MCF 10A (cell line): ENCODE measurements at places on chromosomes 2 and 18.

DNA sequence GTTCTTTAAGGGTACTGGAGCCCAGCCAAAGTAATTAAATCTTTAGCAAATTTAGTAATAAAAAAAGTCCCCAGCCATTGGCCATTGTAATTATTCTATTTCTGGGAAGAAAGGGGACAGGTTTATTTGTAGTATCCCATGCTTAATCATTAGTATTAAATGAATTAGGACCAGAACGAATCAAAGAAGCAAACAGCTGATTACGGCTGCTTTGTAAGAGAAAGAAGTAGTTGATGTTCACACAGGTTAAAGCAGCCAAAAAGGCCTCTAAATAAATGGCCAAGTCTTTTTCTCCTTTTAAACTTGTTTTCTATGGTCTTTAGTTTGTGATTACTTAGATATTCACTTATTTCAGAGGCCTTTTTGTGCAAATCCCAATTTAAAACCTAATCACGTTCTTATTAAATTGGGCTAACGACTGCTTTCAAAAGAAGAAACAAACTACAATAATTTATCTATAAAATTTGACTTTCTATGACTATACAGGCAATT lies 48.6 kb upstream of the DNAH7 start:
- no peak overlapping the region for H3K4me3 ChIP-seq
- H3K36me3 ChIP-seq, result no peaks in the 10 kb centered on the region
- no peaks in the 10 kb centered on the region for H3K27me3 ChIP-seq
- peaks cover 5% of the 10 kb centered on the region for H3K4me1 ChIP-seq
- DNase-seq, result no peak

DNA sequence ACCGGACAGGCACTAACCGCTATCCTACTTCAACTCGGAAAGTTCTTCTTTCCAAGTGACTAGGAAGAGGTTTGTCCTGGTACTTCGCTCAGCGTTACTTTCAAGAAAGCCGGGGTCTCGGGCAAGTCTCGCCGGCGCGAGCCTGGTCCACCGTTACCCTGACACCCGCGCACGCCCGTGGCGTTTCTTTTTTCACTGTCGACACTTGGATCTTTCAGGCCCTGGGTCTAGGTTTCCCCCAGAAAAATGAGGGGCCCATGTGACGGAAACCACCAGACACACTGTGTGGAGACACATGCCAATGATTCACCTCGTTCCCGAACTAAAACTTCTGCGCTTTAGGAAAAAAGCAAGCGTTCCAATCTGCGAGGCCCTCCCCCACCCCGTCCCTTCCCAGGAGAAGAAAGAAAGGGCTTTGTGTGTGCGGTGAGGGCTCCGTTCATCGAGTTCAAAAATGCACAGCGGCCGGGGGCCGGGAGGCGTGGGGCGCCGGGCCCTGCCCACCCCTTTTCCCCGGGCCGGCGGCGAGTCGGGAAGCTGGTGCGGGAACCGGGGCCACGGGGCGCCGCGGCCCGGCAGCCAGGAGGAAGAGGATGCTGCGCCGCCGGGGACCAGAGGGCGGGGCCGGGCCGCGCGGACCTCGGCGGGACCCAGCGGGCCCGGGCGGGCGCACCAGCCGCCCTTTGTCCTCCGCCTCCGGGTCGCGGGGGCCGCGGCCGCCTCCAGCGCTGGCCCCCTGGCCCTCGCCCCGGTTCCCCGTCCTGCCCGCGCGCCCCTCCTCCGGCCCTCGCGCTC lies 2.6 kb downstream of the ZNF521 start:
- DNase-seq, result no peak
- no peak overlapping the region for H3K4me3 ChIP-seq
- peaks cover 68% of the 10 kb centered on the region for H3K27me3 ChIP-seq
- H3K27ac ChIP-seq, result no peak overlapping the region

DNA sequence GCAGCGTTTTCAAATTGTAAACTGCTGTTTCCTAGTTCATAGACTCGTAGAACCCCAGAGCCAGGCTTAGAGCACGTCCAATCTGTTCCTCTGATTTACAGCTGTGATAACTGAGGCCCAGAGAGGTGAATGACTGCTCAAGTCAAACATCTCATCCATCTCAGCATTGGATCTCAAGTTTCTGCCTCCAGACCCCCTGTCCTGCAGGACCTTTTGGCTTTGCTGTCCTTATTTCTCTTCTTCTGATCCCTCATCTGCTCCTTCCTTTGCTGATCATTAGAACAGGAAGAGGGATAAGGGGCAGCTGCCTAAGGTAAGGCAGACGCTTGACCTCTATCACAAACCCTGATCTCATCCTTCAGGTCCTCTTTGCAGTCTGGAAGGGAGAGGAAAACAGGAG lies 58.5 kb upstream of the CREB1 start:
- H3K36me3 ChIP-seq, result no peaks in the 10 kb centered on the region
- H3K27ac ChIP-seq, result no peak overlapping the region
- H3K4me1 ChIP-seq, result peaks cover 27% of the 10 kb centered on the region

DNA sequence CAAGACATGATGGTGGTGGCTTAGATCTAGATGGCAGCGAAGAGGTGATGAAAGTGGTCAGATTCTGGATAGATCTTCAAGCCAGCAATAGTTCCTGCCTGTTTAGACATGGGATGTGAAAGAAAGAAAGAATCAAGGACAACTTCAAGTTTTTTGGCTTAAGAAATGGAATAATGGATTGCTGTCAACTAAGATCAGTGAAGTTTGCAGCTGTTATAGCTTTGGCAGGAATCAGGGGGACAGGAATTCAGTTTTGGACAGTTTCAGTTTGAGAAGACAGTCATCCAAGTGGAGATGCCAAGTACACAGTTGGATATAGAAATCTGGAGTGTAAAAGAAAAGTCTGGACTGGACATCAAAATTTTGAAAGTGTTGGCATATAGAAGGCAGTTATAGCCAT lies 283.7 kb upstream of the PKDCC start:
- H3K36me3 ChIP-seq, result no peaks in the 10 kb centered on the region
- DNase-seq, result no peak
- H3K4me1 ChIP-seq, result no peaks in the 10 kb centered on the region
- H3K27ac ChIP-seq, result no peak overlapping the region
- H3K27me3 ChIP-seq, result no peaks in the 10 kb centered on the region
- H3K4me3 ChIP-seq, result no peak overlapping the region
